ENCODE measurements at places on chromosomes 6 and 20.

- DNase-seq, result no peak
Measured at GRCh38 chr20:49915118-49915379, 280 bp downstream of the SPATA2 start.

GRCh38 chr6:33008944-33009861 lies at the start of gene HLA-DOA:
TSS of gene HLA-DOA (minus strand) at chr6:33009591.
- DNase-seq, result no peak

DNA sequence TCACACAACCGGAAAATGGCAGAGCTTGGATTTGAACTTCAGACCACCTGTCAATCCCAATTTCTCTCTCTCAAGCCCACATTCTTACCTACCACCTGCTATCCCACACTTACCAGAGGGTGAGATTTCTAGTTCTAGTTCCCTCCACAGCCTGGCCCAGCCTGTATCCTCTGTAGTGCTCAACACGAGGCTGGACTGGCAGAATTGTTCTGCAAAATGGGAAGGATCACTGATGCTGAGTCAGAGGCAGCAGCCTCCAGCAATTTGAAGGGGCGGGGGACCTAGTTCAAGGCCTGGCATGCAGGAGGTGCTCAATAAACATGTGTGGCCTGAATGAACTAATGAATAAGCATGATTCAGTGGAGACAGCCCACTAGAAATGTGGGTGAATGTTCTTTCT lies 53.6 kb upstream of the TTPAL start:
- DNase-seq, result no peak

GRCh38 chr20:16637797-16638196 lies 64.5 kb upstream of the KIF16B start:
- no peak for DNase-seq

Data from Right ventricle myocardium inferior (tissue), 1 donor.